Endodermal cell (in vitro differentiated cells): ENCODE measurements at places on chromosomes 5 and 9. TPM values are rescaled to one million over a fixed set of nuclear protein-coding genes. Genes with fewer than 3 reads are reported as not detected.

GRCh38 chr5:119037496-119038215 lies 33.2 kb upstream of the DMXL1 start:
- no peak for DNase-seq

DNA sequence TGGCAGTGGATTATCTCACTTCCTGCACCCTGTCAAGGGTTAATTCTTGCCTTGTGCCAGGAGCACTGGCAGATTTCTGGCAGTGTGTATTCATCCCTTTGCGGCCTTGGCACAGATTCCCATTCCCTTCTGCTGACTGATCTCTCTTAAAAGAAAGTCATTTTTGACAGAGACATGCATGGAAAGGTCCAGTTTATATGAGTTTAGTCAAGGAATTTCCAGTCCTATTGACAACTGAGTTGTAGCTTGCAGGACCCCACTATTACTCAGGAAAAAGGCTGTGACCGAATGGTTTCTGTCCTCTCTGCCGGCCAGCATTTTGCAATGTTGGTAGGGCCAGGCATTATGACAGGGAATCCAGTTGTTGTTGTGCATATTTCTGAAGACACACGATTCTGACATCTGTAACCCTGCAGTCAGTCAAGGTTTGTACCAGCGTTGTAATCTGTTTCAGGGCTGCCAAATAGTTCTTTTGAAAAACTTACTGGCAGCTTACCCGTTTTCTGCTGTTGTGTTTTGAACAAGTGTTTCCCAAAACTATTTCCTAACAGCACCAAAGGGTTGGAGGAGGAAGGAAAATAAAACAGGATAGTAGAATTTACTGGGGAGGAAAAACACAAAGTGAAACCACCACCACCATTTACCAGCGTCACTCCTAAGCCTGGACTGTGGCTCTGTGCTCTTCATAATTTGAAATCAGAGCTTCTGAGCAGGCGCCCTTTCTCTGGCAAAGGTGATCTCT lies 243.4 kb upstream of the KLF4 start:
- DNase-seq = no peak

- DNase-seq = peak; percentile 28
These were observed 69.9 kb downstream of the CRB2 start for GRCh38 chr9:123425836-123426365.

- no peak for DNase-seq
These were observed 52.2 kb downstream of the MAP1B start for GRCh38 chr5:72159501-72159911.

- peak; percentile 38 for DNase-seq
These were observed 20.8 kb downstream of the LHFPL2 start for GRCh38 chr5:78627766-78628165.

DNA sequence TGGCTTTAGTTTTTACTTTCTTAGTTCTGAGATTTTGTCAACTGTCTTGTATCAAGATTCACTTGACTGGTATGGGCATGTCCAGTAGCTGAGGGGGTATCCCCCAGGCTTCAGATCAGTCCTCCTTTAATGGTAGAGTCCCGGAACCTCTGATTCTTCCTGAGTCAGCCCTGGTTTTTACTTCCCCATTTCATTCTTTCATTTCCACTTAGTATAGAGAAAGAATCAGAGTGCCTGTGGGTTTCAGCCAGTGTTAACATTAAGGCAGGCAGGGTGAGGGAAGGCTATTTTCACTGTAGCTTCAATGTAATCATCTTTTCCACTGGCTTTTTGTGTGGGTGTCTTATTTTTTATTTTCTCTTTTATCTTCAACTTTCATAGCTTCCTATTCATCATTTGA lies 8.3 kb upstream of the COMMD10 start:
- DNase-seq = no peak

DNA sequence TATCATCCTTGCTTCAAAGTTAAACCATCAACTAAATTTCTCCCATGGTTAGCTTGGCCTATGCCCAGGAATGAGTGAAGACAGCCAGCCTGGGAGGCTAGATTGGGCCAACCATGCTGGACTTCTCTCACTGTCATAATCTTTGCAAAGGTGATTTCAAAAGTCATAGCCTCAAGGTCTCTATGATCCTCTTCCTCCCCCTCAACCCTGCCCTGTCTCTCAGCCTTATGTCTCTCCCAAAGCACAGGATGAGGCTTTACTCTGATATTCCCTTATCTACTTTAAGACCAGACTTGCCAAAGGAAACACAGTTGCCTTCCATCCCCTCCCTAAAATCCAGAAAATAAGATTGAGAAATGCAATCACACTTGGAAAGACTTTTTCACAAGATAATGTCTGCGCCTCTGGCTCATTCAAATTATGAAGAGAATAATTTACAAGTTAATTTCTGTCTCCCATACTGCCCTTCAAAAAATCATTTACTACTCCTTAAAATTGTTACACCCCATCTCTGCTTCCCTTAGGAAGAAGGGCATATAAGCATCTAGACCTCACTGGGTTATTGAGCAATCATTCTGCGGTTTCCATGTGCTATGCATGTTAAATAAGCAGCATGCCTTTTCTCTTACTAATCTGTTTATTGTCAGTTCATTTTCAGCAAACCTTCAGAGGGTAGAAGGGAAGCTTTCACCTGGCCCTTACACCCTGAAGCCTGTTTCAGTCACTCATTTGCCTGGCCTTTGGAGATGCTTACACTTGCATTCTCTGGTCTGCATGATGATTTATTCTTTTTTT lies 113.8 kb upstream of the ANKRD55 start:
- no peak for DNase-seq

DNA sequence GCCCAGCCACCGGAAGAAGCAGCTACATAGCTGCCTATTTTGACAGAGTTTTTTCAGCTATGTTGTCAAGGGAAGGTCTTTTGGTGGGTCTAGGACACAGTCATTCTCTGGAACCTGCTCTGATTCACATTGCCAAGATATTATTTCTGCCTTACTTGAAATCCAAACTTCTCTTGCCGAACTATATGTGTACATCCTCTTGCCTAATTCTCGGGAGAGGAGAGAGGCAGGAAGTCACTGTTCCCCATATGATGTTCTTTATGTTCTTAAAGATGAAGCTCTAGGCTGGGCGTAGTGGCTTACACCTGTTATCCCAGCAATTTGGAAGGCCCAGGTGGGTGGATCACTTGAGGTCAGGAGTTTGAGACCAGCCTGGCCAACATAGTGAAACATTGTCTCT lies 8.6 kb downstream of the TMEM252 start:
- no peak for DNase-seq

DNA sequence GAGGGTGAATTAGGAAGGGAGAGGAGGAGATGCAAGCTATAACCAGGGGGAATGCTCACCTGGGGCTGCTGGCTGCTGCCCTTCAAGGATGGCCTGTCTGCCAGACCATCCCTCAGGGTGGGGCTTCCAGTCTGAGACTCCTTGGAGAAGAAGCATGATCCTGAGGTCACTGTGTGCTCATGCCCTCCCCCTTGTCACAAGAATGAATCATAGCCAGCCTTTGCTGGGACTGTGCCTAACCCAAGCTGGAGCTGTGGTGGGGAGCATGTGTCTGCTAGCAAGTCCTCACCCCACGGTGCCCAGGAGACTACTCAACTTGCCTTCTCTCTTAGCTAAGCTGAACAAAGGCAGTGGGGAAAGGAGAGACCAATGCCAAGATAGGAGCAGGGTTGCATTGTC lies 463.6 kb downstream of the SPOCK1 start:
- DNase-seq = peak; percentile 59

GRCh38 chr9:105656131-105656921 lies 5.9 kb upstream of the TAL2 start:
- peak; percentile 71 for DNase-seq

GRCh38 chr5:95317687-95318086 lies 32.8 kb upstream of the MCTP1 start:
- DNase-seq = no peak

GRCh38 chr9:114339130-114339908 lies 9.7 kb downstream of the ORM2 start:
- peak; percentile 90 for DNase-seq

GRCh38 chr9:129863059-129863690 lies 27.9 kb downstream of the USP20 start:
- DNase-seq = no peak

The CDX1 gene
- total RNA-seq = not detected in 3 replicates

The MOB3B gene
- total RNA-seq = 1.6 to 6.2 TPM (median 5.9 TPM) in 3 replicates
